Type B pancreatic cell (in vitro differentiated cells): ENCODE measurements at places on chromosomes 13 and 19. TPM values are rescaled to one million over a fixed set of nuclear protein-coding genes. Genes with fewer than 3 reads are reported as not detected.

- no peak for DNase-seq
Measured at GRCh38 chr13:76214001-76214400, 577.9 kb downstream of the LMO7 start.

DNA sequence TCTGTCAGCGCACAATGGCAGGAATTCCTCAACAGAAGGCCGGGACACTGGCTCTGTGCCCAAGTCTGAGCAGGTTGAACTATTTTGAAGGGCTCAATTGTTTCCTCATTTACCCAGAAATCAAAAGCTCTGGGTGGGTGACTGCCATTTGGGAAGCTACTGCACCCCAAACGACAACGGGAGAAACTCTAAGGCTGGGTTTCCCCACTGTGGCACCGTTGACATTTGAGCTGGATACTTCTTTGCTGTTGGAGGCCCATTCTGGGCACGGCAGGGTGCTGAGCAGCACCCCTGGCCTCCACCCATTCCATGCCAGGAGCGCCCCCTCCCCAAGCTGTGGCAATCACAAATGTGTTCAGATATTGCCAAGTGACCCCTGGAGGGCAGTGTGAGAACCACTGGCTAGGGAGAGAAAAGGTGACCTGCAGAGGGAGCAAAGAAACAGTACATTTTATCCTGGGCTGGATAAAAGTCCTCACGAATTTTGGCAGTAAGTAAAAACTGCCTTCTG is 62.5 kb downstream of the RFX2 start:
- DNase-seq = peak; percentile 61

DNA sequence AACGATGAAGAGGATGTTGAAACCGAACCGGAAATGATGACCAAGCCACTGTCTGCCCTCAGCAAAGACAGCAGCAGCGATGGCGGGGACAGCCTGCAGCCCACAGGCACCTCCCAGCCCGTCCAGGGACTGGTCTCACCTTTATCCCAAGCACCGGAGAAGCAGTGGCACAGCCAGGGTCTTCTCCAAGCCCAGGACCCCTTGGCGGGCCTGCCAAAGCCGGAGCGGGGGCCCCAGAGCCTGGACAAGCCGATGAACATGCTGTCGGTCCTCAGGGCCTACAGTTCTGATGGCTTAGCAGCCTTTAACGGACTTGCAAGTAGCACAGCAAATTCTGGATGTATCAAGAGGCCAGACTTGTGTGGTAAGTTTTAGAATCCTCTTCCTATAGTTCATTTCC is 177.0 kb downstream of the ZNF536 start:
- DNase-seq = no peak

GRCh38 chr13:36724141-36724540 is 50.3 kb downstream of the SERTM1 start:
- DNase-seq = no peak

DNA sequence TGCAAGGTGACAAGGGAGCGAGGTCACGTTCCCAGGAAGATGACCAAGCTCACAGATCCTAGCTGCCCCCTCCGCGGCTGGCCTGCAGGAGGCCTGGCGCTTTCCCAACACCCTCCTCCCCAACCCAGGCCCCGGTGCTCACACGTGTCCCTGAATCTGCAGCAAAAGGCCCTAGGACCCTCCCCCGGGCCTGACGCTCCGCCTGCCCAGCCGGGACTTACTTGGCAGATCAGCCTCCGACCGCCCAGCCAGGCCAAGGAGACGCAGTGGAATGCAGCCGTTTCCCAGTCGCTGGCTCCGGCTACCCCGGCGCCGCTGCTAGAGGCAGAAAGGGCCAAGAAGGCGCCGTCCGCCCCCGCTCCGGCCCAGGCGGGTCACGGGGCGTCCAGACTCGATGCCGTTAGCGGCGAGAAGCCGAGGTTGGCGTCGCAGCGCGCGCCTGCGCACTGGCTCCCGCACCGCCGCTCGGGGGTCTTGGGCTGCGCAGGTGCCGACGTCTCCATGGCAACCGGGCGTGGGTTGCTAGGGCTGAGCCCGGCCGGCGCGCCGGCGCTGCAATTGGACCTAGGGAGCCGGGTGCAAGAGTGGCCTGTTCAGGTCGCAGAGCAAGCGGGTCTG is at the start of gene PNMA8A:
PNMA8A (minus strand) TSS at position 448 of the 618 bp plus-strand sequence. CDS start 528 bp downstream, outside the sequence.
- DNase-seq = peak; percentile 87

DNA sequence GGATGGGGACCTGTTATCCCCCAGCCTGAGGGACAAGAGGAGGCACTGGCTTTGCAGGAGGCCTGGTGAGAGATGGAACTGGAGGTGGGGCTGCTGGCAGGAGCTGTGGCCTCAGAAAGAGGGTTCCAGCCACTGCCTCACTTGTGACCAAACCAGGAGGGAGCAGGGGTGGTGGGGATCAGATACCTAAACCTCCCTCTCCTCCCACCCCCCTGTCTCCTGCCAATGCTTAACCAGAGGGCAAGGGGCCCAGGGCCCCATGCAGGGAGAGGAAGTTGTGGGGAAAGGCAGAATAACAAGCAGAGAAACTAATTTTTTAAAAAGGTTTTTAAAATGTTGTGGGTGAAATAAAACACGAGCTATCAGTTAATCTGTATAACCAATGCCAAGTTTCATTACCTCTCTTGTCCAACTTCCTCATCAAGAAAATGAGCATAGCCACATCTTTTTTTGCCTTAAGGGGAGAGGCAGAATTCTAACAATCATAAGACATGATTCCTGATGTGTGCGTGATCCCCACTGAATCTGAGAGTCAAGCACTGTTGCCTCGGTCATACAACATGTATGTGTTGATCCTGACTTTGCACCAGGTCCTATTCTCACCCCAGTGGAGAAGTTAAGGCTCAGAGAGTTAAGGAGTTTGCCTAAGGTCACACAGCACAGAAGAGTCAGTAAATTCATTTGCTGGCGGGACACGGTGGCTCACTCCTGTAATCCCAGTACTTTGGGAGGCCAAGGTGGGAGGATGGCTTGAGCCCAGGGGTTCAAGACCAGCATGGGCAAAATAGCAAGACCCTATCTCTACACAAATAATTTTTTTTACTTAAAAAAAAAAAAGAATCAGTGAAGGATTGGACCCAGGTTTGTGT is 12.9 kb downstream of the FXYD5 start:
- no peak for DNase-seq

DNA sequence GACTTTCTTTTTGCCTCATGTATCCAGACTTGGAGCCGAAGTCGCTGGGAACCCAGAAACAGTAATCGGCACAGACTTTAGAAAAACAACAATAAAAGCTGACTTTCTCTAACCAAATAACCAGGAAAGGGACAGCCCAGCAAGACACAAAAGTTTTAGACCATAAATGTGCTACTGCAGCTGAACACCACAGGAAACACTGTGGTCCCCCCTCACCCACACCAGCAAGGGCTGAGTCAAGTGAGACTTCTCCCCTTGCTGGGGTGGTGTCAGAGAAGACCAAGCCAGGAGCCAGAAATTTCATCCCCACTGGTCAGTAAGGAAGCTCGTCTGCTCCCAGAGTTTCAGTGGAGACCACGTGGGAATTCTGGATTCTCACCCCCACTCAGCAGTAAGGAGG is 70.6 kb downstream of the ESD start:
- DNase-seq = no peak

- no peak for DNase-seq
Measured at GRCh38 chr19:1076046-1076386, 9.0 kb downstream of the ARHGAP45 start.

DNA sequence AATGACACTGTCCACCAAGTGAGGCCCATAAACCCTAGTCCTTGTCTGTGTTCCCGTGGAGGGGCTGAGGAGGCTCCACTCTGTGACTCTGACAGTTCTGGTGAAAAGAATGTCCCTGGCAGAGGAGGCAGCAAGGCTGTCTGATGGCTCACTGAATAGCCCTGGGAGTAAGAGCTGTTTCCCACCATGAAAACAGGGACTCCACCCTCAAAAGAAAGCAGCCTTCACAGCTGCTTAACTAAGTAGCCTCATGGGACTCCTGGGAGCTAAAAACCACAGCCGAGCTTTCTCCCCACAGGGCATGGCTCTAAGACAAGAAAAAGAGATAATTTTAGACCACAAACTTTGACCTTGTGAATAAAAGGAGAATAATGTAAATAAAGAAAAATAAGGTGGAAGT is 135.1 kb upstream of the FRY start:
- DNase-seq = no peak

DNA sequence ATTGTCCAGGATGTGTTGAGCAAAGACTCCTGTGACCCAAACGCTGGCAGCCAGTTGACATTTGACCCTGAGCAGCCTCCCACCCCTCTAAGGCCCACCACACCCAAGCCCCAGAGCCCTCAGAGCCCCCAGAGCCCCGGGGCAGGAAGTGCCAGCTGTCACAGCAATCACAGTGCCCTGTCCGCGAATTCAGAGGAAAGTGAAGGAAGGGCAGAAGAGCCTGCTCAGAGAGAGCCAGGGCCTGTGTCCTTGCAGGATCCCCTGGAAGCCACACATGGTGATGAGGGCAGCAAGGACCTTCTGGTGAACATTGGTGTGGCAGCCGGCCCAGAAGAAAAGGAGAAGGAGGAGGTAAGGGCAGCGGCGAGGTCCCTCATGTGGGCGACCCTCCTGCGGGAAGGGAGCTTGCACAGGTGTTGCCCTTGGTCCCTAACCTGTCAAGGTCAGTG is 63.7 kb downstream of the SPATA13 start:
- DNase-seq = no peak

GRCh38 chr19:35438527-35438926 is 9.5 kb upstream of the FFAR2 start:
- DNase-seq = no peak

- DNase-seq = no peak
Measured at GRCh38 chr19:14830702-14831101, 4.3 kb downstream of the OR7A5 start.

- DNase-seq = no peak
Measured at GRCh38 chr19:4596033-4596904, 36.8 kb upstream of the SEMA6B start.

DNA sequence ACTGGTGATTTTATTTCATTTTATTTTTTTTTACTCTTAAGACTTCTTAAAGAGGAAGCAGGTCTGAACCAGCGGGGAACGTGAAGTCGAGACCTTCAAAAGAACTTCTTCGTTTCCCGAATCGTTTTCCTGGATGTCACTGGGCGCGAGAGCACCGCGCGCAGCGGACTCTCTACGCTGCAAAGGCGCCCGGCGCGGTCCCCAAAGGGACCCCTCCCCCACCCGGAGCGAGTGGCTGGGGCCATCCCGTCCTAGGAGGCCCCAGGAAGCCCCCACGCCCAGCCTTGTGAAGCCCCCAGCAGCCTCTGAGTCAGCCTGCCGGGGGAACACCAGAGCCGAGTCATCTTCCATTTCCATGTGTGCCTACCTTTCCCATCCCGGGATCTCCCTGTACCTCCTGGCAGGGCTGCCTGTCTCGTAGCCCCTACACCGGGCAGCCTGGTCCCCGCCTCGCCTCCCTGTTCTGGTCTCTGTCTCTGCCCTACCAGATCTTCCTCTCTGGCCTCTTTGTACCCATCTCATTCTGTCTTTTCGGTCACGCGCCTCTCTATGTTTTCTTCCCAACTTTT is 608 bp downstream of the CD70 start:
- DNase-seq = no peak

DNA sequence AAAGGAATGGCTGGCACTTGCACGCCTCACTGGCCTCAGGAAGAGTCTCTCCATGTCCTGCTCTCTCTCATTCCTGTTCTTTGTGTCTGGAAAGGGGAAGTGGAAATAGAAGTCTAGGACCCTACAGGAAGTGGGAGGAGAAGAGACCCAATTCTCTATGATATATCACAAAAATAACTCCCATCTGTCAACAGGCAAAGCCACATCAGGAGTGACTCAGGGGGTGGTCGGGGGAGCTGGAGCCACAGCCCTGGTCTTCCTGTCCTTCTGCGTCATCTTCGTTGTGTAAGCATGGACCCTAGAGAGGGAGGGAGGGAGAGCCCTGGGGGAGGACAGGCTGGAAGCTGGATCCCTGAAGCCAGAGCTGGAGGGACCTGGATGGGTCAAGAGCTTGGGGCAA is 3.0 kb downstream of the SIGLEC9 start:
- no peak for DNase-seq

- DNase-seq = no peak
Measured at GRCh38 chr19:2199215-2199614, 35.5 kb downstream of the DOT1L start.

- DNase-seq = no peak
Measured at GRCh38 chr13:79915114-79915811, 425.7 kb downstream of the SPRY2 start.

DNA sequence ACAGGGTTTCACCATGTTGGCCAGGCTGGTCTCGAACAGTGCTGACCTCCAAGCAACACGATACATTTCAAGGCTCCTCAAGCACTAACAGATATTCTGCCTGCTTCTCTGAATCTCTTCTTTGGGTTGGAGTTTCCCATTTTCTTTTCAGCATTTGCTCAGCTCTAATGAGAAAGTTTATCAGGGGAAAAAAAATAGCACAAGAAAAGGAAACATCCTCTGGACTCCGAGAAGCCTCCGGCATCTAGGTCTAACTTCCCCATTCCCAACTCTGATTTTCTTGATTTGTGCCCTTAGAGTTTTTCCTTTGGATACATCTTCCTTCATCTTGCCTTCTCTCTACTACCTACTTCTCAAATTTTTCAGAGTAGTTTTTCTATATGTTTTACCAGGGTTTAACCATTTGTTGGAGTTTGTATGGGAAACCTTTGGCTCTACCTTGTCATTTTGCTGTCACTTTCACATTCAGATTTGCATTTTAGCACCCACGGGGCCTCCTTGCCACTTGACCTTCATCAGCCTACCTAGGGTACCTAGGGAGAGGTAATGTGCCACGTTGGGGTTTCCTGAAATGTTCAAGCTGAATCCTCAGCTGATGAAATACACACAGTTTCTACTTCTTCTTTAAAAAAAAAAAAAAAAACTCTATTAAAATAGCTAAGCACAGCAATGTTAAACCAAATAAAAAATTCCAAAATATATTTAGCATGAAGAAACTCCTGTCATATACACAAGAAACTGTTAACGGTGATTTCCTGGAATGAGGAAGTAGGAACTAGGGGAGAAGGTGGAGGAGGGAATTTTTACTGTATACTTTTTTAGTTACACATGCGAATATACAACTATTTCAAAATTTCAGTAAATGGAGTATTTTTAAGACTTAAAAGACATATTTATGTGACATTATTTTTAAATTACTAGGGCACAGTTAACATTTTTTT is 5.1 kb upstream of the USP12 start:
- DNase-seq = no peak

- DNase-seq = no peak
Measured at GRCh38 chr19:38133319-38133718, 90.7 kb downstream of the DPF1 start.

- no peak for DNase-seq
Measured at GRCh38 chr13:20514866-20515265, 10.8 kb downstream of the CRYL1 start.

SLC1A6 gene
- 6.4 and 15.2 TPM in 2 replicates for total RNA-seq

PDX1 gene
- 7.1 and 16.2 TPM in 2 replicates for total RNA-seq

ZSCAN5A gene
- total RNA-seq = 13.4 and 16.3 TPM in 2 replicates

MAP4K1 gene
- 2.4 and 16.8 TPM in 2 replicates for total RNA-seq

ACER1 gene
- total RNA-seq = not detected in 2 replicates

CYP4F12 gene
- 0.52 and 1.2 TPM in 2 replicates for total RNA-seq

CGB7 gene
- total RNA-seq = 1.9 and 3.6 TPM in 2 replicates
